ENCODE measurements at places on chromosomes 12 and 14.

- no peak for DNase-seq
Measured at GRCh38 chr12:27580561-27581330, 56.7 kb downstream of the PPFIBP1 start.

GRCh38 chr12:58393152-58393551 lies 451.8 kb downstream of the ATP23 start:
- no peak for DNase-seq

GRCh38 chr12:101086490-101087135 lies 123.4 kb downstream of the SLC5A8 start:
- no peak for DNase-seq

GRCh38 chr12:105920161-105920684 lies 218.5 kb downstream of the NUAK1 start:
- no peak for DNase-seq

DNA sequence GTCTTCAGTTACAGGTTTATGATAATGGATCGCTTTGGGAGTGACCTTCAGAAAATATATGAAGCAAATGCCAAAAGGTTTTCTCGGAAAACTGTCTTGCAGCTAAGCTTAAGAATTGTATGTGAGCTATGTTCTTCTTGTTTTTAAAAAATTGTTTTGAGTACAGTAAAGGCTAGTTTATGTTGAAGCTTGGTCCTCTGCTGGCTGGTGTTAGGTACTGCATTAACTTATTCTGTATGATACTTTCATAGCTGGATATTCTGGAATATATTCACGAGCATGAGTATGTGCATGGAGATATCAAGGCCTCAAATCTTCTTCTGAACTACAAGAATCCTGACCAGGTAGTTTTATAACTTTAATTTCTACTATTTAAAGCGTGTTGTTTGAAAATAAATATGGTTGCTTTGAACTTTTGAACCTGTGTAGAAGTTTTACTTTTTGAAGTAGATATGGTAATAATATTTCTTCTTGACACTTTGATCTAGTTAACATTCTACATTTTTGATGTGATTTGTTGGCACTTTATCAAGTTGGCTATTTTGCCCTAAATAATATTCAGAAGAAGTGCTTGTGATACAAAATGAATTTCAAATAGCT lies 55.7 kb downstream of the VRK1 start:
- no peak for DNase-seq

- no peak for DNase-seq
Measured at GRCh38 chr12:84793558-84794367, 118.8 kb downstream of the SLC6A15 start.

DNA sequence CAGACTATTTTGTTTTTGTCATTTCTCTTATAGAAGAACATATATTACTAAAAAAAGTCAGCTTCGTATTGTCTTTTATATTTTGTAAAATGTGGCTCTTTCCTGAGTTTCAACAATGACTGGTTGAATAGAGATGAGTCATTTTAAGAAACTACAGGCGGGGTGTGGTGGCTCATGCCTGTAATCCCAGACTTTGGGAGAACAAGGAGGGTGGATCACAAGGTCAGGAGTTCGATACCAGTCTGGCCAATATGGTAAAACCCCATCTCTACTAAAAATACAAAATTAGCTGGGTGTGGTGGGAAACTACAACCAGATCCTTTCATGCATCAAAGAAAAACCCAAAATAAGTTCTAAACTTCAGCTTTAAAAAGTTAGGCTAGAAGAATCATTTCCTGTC lies 28.8 kb downstream of the HECTD4 start:
- DNase-seq: no peak

DNA sequence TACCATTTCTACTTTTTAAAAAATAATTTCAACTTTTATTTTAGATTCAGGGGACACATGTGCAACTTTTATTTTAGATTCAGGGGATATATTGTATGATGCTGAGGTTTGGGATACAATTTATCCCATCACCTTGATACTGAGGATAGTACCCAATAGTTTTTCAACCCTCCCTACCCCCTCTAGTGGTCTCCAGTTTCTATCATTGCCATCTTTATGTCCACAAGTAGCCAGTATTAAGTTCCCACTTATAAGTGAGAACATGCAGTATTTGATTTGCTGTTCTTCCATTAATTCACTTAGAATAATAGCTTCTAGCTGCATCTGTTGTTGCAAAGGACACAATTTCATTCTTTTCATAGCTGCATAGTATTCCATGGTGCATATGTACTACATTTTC lies 162.5 kb downstream of the ANKS1B start:
- DNase-seq: no peak

GRCh38 chr14:74964787-74965485 lies 9.5 kb upstream of the PGF start:
- no peak for DNase-seq

- no peak for DNase-seq
Measured at GRCh38 chr12:100472325-100472724, 1.3 kb upstream of the NR1H4 start.

- DNase-seq: no peak
Measured at GRCh38 chr12:1122786-1123185, 131.8 kb downstream of the ERC1 start.

- no peak for DNase-seq
Measured at GRCh38 chr14:40629144-40629543, 977.5 kb upstream of the LRFN5 start.

DNA sequence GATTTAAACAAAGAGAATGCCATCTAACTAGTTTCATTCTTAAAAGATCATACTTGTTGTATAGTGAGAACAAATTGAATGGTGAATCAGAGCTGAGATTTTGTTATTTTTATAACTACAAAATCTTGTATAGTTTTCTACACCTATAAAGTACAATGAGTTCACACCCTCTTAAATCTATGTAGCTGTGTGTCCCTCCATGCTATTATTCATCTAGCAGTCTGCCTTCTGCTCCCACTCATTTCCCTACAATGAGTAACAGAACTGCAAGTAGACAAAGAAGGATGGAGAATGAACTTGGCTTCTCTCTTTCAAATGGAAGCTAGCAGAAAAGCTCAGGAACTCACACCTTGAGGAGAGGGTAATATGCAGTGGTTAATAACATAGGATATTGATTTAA lies 7.1 kb downstream of the IFNG-AS1 start:
- no peak for DNase-seq

- no peak for DNase-seq
Measured at GRCh38 chr12:105331805-105332251, 1.3 kb downstream of the C12orf75 start.

DNA sequence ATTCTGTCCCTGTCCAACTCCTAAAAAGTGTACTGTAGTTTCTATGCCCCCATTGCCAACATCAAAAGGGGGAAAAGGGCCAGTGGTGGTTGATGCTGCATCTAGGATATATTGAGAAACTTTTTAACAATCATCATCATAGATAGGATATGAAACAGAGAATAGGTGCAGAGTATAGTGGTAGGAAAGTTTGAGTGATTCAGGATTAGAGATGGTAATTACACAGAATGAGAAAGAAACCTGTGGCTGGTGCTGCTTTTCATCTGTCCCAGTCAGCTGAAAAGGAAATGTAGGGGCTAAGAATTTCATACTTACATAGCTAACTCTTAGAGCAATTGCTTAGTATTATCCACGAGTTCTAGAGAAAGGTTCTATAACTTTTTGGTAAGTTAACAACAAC lies 67.6 kb downstream of the GTF2A1 start:
- no peak for DNase-seq

DNA sequence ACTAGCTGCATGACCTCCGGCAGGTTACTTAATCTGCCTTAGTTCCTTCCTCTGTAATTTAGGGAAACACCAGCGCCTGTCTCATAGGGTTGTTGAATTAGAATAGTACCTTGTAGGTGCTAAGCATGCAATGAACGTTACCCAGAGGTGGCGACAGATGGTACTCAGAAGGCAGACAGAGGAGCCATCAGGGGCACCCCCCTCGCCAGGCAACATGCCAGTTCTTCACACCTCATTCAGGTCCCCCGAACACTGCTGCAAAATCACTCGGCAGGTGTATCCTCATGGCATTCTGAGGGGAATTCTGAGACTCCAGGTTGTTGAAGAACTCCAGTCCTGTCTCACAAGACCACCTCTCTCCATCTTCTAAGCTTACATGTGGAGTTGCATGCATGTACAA lies 10.1 kb downstream of the ISM2 start:
- DNase-seq: no peak

GRCh38 chr12:42283739-42284138 lies 42.2 kb downstream of the ZCRB1 start:
- DNase-seq: no peak

GRCh38 chr14:61630399-61631044 lies 64.8 kb upstream of the HIF1A start:
- no peak for DNase-seq

- DNase-seq: no peak
Measured at GRCh38 chr14:31659278-31659677, 98.1 kb downstream of the NUBPL start.

GRCh38 chr14:61065656-61066055 lies 84.6 kb downstream of the SLC38A6 start:
- no peak for DNase-seq

DNA sequence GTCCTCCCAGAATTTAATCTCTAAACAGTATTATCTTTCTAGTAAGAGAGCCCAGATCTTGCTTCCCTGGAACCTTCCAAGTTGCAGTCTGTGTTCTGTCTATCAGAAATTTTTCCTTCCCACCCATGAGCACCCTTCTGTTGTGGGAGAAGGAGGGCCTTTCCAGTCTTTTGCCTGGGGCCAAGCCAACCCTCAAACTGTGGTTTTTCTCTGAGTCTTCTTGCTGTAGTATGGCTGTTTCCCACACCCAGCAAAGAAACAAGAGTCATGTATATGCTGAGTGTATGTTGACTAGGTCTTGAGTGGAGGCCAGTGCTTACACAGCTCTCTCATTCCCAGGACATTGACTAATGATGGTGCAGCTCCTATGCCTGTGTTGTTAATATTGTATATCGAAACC lies 104.5 kb downstream of the TGFB3 start:
- no peak for DNase-seq

- DNase-seq: no peak
Measured at GRCh38 chr12:43852744-43853143, 16.9 kb downstream of the TMEM117 start.

Measured in vagina (tissue), 2 donors.